ENCODE measurements at places on chromosomes 1 and 21.

DNA sequence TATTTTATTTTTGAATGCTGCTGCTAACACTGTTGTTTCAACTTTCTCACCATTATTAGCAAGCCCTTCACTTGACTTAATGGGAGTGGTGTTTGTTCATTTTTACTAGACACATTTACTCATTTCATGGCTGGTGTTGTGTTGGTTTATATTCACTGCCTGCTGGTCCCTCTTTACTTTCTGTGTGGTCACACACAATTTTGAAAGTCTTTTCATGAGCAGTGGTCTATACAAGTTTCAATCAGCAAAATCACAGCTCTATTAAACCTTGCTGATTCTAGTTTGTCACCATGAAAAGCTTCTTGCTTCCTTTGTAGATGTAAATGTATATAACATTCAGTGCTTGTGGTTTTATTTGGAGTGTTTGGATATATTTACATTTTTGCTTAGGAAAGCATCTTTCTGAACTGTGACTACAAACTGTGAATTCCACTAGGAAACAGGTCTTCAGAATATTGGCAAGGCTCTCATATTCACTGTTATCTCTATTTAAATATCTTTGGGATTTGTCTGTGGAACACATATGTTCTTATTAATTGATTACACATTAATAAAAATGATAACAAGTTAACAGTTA lies 22.8 kb downstream of the ATP6V1G3 start:
- DNase-seq = no peak

- no peak for DNase-seq
These were observed 139.8 kb downstream of the RYR2 start for GRCh38 chr1:237181743-237182317.

- DNase-seq = no peak
These were observed 7.4 kb downstream of the CHI3L2 start for GRCh38 chr1:111234866-111235265.

GRCh38 chr1:204162494-204163074 lies 3.6 kb downstream of the REN start:
- peak; percentile 60 for DNase-seq

DNA sequence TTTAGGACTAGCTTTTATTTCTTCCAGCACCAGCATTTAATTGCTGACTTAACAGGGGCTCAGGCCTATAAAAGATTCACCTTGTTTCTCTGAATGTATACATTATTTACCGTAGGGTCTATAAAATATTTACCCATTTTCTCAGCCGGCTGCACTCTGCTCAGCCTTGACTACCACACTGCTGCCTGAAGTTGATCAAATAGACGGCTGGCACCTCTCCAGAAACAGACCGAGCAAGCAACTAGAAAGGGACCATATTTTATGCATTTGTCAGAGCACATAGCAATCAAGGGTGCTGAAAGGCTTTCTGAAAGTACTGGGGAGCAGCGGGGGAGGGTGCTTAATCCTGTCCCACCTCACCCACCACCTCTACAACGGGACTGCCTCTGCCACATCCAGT lies 64.7 kb upstream of the FGGY start:
- DNase-seq = no peak

GRCh38 chr1:46569884-46570725 lies 18.7 kb upstream of the KNCN start:
- no peak for DNase-seq

GRCh38 chr21:40284409-40284808 lies 417.2 kb downstream of the PCP4 start:
- DNase-seq = no peak

DNA sequence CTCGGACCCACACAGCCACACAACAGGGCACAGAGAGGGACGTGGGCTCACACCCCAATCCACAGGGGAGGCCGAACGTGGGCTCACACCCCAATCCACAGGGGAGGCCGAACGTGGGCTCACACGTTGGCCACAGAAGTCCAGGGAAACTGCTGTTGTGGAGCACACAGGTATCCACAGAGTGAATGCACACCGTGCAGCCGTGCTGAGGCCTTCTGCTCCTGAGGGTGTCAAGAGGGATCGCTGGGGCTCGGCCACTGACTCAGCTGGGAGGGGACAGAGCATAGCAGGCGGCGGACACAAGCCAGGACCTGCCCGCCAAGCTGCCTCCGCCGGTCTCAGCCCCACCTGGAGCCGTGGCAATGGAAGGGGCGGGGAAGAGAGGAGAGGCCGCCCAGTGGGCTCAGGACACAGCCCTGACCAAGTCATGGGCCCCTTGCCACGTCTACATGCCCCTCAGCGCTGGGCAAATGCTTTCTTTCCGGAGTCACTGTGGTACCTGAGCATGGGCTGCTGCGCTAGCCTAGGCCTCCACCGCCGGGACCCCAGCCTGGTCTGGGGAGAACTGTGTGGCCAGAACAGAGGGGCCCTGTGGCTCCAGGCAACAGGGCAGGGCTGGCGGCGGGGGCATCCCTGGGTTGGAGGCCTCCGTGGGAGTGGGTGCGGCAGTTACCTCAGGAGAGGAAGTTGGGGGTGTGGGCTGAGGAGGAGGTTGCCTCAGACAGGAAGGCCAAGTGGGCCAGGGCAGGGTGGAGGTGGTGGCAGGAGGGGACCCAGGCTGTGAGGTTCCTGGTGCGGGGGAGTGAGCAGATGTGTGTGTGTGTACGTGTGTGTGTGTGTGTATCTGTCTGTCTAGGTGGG lies 1.2 kb downstream of the SYTL1 start:
- DNase-seq = peak; percentile 60

DNA sequence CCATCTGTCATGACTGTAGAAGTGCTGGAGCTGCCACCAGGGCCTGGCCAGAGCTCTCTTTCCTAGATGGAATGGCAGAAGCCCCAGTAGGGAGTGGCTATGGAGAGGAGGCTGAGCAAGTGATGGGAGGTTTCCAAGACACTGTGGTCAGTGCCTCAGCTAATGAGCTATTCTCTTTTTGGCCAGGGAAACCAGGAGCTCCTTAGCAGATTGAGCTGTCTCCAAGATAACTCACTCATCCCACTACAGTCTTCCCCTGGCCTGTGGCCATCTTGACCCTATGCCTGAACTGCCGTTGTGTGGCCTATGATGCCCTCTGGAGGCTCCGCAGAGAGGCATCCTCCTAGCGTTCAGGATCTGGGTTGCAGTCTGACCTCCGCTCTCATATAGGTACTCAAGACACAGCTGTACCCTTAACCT lies 60.5 kb downstream of the ERI3 start:
- DNase-seq = no peak

DNA sequence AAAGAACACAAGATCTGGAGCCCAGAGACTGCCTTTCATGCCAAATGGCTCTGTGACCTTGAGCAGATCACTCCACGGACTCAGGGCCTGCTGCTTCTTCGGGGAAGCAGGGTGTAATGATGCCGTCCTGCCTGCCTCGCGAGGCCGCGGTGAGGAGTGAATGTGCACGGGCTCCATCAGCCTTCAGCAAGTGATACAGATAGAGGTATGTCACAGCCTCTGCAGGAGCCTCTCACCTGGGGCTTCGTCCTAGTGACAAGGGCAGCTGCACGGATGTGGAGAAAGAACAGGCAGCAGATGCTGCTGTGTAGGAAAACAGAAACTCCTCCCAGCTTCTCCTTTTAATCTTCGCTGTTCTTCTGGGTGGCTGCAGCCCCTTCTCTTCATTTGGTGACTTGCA lies 127.5 kb downstream of the KCNN3 start:
- no peak for DNase-seq

- no peak for DNase-seq
These were observed 45.4 kb downstream of the C1orf185 start for GRCh38 chr1:51147394-51147793.

- DNase-seq = no peak
These were observed 18.1 kb upstream of the GALNT2 start for GRCh38 chr1:230048922-230049321.

Measured in stimulated activated CD8-positive, alpha-beta memory T cell treated with anti-CD3 and anti-CD28 coated beads, Interleukin-2, amount 100 ng/mL, for 1 hour (primary cell).